ENCODE measurements at places on chromosomes 2 and 18. TPM values are rescaled to one million over a fixed set of nuclear protein-coding genes. Genes with fewer than 3 reads are reported as not detected.

- DNase-seq: no peak
Measured at GRCh38 chr18:23852236-23853045, 162.1 kb upstream of the TTC39C start.

DNA sequence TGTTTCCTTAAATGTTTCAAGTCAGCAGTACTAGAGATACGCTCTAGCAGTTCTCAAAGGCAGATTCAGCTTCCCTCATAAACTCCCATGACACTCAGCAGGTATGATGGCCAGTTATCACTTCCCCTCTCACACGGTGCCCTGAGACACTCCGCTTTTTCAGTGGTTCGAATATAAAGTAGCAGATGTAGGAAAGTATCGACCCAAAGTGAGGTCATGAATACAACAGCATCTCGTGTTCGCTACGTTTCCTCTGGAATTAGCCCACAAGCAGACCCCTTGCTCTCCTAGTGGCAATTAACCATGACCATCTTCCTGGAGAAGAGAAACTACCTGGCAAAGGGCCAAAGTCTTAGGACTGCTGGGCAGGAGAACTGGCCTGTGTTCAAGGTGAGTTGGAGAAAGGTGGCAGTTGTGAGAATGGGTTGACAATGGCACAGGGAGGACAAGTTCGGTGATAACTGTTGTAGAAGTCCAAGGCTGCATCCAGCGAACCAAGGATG is 9.3 kb upstream of the AGBL5 start:
- DNase-seq: peak; percentile 21

Gene CYTIP
- polyA plus RNA-seq: 17.6 TPM

DNA sequence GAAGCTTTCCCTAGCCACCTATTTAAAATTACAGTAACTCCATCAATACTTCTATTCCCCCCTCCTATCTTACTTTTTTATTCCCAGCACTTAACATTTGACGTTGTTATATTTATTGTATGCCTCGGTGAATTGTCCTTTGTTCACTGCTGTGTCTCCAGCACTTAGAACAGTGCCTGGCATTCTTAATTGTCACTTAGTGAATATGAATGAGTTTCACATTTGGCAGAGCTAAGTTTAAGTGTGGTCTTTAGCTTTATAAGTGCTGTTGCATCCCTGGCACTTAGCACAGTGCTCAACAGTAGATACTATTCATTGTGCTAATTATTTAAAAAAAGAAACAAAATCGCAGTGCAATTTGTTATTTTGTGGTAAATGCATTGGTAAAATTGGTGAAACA is 1.7 kb downstream of the RMP24 start:
- DNase-seq: no peak

Gene GKN2
- not detected for polyA plus RNA-seq

DNA sequence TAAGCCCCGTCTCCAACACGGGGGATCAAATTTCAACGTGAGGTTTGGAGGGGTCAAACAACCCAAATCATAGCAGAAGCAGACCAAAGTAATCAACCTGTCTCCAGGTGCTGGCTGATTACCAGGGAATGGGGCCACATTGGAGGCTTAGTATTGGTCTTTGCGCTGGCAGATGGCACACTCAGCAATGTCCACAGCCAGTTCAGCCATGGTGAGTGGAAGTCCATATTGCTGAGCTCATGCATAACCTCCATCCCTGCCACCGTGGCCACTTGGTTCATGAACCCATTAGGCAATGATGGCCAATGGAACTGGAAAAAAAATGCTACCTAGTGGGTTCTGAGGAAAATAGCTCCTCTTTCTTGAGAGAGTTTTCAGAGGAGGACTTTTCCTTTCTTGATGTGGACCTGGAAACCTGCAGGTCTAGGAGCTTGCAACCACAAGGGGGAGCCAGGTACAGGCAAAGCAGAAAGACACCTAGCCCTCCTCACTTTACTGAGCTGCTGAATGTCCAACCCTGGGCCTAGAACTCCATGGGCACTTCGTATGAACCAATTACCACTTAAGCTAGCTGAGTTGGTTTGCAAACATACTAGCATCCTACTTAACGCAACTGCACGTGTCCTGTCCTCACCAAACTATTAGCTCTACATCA is 128.0 kb upstream of the GYPC start:
- peak; percentile 59 for DNase-seq

Gene SLC4A5
- polyA plus RNA-seq: 0.59 TPM

DNA sequence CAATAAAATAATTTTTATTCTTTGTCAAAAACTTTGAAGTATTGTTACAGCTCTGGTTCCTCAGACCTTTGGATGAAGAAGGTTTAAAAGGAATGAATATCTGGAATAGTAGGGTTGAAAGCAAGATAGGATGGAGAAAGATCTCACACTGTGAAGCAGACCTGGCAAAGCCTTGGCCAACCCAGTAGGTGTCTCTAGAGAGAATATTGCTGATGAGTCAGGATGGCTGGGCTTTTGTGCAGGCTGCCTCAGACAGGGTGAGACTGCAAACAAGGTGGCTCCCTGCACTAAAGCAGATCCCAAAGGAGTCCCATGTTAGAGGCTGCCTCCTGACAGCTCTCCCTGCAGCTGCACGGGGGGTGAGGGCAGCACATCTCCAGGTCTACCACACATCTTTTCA is 226.0 kb upstream of the ITGA4 start:
- no peak for DNase-seq

DNA sequence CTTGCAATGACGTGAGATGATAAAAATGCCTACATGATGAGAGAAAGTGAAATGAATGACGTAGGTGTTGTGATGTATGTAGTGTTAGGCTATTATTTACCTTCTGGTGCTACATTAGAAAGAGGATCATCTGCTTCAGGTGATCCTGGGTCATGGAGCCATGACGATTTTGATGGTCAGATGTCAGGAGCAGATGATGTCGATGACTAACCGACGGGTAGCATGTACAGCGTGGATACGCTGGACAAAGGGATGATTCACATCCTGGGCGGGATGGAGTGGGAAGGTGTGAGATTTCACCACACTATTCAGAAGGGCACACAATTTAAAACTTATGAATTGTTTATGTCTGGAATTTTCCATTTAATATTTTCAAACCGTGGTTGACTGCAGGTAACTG is 43.5 kb upstream of the ACVR1C start:
- no peak for DNase-seq
